ENCODE measurements at places on chromosomes 4 and X.

- no peaks in the 10 kb centered on the region for H3K4me1 ChIP-seq
- H3K27me3 ChIP-seq = no peaks in the 10 kb centered on the region
- no peak overlapping the region for H3K27ac ChIP-seq
- H3K4me3 ChIP-seq = no peak overlapping the region
- no peak for DNase-seq
Measured at GRCh38 chr4:128480945-128481344, 193.3 kb upstream of the PGRMC2 start.

DNA sequence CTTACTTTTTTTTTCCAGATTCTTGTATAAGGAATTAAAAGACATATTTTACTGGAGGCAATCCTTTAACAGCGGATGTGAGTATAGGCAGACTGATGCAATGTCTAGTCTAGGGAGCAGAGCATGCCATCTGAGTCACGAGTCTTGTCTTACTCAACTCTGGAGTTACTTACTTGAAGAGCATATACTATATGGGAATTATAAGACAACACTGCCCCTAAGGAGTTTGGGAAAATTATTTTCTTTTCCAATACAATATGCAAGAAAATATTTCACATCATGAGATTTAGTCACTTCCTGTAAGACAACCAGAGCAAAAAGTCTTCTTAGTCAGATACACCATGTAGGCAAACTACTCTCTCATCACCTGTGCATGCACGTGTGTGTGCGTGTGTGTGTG, 537.3 kb upstream of the FTHL17 start:
- H3K4me3 ChIP-seq = no peak overlapping the region
- no peaks in the 10 kb centered on the region for H3K36me3 ChIP-seq
- no peaks in the 10 kb centered on the region for H3K27me3 ChIP-seq
- no peak overlapping the region for H3K27ac ChIP-seq
- H3K4me1 ChIP-seq = no peaks in the 10 kb centered on the region

DNA sequence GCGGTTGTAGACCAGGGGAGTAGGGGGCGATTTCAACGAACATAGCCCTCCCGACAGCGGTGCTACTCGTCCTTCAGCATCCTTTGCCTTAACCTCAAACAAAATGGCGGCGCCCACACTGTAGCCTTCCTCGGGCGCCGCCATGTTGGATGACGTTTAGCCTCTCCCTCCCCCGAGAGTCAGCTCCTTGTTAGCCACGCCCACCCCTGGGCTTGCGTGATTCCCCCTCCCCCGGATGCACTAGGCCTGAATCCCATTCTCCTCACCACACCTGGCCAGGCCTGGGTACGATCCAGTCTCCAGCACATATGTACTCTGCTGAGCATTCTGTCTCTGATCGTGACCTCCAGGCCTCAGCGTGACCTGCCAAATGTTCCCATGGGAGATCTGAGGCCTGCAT, 49.0 kb upstream of the ZNF157 start:
- peak; percentile 94 for DNase-seq
- H3K27me3 ChIP-seq = no peaks in the 10 kb centered on the region
- no peak overlapping the region for H3K4me3 ChIP-seq
- peaks cover 6% of the 10 kb centered on the region for H3K4me1 ChIP-seq
- H3K27ac ChIP-seq = peak overlapping the region; percentile 88
- no peaks in the 10 kb centered on the region for H3K36me3 ChIP-seq

- H3K4me3 ChIP-seq = no peak overlapping the region
- no peak for DNase-seq
- peaks cover 9% of the 10 kb centered on the region for H3K4me1 ChIP-seq
- no peaks in the 10 kb centered on the region for H3K36me3 ChIP-seq
- peaks cover 8% of the 10 kb centered on the region for H3K27me3 ChIP-seq
Measured at GRCh38 chr4:41427931-41428600, 109.9 kb upstream of the LIMCH1 start.

- peaks cover 2% of the 10 kb centered on the region for H3K36me3 ChIP-seq
- no peaks in the 10 kb centered on the region for H3K4me1 ChIP-seq
- no peak overlapping the region for H3K4me3 ChIP-seq
- no peak overlapping the region for H3K27ac ChIP-seq
- no peak for DNase-seq
- H3K27me3 ChIP-seq = no peaks in the 10 kb centered on the region
Measured at GRCh38 chr4:140388015-140388414, 14.6 kb downstream of the SCOC start.

DNA sequence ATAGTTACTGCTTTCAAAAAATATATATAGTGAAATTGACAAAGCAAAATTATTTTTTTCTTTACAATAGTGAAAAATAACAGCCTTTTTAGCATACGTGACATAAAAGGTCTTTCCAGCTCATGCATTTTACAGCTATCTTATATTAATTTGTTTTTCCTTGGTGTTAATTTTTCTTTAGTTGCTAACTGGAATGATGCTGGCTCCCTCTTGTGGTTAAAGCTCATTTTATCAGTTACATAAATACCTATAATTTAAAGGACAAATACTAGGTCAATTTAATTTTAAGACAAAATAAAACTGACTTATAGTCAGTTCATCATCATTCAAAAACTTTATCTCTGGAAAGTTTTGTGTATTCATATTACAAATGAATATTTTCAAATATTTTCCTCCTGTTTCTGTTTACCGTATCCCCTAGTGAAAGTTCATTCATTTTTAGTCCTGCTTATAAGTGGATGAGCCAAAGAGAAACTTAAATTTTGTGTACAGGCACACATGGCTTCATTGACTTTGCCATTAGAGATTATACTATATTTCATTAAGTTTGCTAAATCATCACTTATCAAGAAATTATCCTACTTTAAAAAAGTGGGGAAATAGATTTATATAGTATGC, 9.9 kb upstream of the ANAPC4 start:
- no peak overlapping the region for H3K4me3 ChIP-seq
- H3K27ac ChIP-seq = no peak overlapping the region
- peaks cover 23% of the 10 kb centered on the region for H3K4me1 ChIP-seq
- no peaks in the 10 kb centered on the region for H3K27me3 ChIP-seq
